Dermis blood vessel endothelial cell (primary cell): ENCODE measurements at places on chromosomes 2 and 18. TPM values are rescaled to one million over a fixed set of nuclear protein-coding genes. Genes with fewer than 3 reads are reported as not detected.

HOXD9 gene
- total RNA-seq = 24.5 and 28.4 TPM in 2 replicates

SOX11 gene
- total RNA-seq = not detected in 2 replicates

GRCh38 chr2:126664234-126664633 is 8.3 kb downstream of the GYPC start:
- no peak for DNase-seq

DNA sequence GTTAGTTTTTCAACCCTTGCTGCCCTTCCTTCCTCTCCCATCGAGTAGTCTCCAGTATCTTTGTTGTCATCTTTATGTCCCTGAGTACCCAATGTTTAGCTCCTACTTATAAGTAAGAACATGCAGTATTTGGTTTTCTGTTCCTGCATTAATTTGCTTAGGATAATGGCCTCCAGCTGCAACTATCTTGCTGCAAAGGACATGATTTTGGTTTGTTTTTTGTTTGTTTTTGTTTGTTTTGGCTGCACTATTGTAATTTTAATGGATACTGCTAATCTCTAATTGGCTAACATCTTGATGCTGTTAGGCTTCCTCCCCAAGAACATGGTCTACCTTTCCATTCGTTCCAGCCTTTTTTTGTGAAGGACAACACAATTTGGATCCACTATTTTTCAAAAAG is 31.2 kb upstream of the HNRNPLL start:
- no peak for DNase-seq
